ENCODE measurements at places on chromosomes 12 and 14.

DNA sequence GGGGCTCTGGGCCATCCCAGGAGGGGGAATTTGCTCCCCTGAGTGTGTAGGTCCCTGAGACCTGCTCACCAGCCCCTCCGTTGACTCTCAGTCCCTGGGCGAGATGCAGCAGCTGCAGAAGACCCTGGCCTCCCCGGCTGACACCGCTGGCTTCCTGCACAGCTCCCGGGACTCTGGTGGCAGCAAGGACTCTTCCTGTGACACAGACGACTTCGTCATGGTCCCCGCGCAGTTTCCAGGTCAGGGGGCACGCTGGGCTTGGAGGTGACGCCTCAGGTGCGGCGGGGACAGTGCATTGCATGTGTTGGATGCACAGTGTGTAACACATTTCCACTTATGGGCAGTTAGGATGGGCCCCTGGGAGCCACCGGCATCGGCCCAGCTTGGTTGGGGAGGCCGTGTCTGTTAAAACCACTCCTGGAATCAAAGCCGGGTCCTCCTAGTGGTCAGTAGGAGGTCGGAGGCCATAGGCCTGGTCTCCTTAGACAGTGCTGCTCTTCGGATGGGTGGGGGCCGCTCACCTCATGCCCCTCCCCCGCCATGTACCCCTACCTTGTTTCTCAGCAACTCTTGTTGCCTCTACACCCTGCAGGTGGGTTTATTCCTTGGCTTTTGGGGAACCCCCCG, 17.1 kb upstream of the PUS1 start:
- no peak for DNase-seq

GRCh38 chr12:131861261-131862083, 33.0 kb upstream of the ULK1 start:
- DNase-seq, result no peak

- no peak for DNase-seq
Observed at GRCh38 chr12:2944401-2945047, 14.7 kb upstream of the TEAD4 start.

DNA sequence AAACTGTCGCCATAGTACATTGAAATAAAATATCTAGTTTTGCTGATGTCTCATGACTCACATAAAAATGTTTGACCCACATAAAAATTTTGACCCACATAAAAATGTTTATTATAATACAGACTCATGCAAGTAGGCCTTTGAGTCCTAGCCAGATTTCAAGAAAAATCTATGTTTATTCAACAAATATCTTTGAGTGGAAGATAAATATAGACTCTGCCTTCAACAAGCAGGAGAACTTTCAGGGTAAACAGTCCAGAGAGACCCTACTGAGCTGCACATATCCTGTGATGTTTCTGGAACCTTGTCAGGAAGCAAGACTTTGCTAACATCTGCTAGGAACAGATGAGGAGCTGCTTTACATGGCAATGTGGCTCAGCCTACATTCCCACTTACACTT, 283.1 kb downstream of the MDGA2 start:
- peak; percentile 66 for DNase-seq

DNA sequence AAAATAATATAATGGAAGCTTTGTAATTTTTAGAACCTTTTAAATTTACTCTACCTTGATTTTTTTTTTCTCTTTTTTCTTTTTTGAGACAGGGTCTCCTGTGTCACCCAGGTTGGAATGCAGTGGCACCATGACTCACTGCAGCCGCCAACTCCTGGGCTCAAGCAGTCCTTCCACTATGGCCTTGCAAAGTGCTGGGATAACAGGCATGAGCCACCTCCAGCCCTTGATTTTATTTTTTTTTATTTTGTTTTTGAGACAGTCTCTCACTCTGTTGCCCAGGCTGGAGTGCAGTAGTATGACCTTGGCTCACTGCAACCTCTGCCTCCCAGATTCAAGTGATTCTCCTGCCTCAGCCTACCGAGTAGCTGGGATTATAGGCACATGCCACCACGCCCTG, 65.3 kb upstream of the TRAF3 start:
- no peak for DNase-seq

DNA sequence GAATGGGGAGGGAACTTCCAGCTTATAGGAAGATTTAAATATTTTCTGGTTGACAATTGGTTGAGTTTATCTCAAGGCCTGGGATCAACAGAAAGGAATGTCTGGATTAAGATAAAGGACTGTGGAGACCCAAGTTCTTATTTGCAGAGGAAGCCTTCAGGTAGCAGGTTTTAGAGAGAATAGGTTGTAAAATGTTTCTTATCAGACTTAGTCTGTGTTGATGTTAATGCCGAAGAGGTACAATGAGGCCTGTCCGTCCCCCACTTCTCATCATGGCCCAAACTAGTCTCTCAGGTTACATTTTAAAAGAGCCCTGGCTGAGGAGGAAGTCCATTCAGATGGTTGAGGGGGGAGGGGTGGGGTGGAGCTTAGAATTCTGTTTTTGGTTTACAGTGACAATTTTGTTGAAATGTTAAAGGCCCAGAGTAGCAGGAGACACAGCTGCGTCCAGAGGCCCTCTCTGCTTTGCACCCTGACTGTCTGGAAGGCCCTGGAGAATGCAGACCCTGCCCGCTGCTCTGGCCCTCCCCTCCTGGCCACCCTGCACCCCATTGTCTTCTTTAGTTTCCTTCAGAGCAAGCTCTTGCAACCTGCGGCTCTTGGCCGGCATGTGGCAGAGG, 672.5 kb upstream of the TMEM132C start:
- DNase-seq, result no peak

- no peak for DNase-seq
Observed at GRCh38 chr12:58931518-58931917, 11.2 kb upstream of the LRIG3 start.

DNA sequence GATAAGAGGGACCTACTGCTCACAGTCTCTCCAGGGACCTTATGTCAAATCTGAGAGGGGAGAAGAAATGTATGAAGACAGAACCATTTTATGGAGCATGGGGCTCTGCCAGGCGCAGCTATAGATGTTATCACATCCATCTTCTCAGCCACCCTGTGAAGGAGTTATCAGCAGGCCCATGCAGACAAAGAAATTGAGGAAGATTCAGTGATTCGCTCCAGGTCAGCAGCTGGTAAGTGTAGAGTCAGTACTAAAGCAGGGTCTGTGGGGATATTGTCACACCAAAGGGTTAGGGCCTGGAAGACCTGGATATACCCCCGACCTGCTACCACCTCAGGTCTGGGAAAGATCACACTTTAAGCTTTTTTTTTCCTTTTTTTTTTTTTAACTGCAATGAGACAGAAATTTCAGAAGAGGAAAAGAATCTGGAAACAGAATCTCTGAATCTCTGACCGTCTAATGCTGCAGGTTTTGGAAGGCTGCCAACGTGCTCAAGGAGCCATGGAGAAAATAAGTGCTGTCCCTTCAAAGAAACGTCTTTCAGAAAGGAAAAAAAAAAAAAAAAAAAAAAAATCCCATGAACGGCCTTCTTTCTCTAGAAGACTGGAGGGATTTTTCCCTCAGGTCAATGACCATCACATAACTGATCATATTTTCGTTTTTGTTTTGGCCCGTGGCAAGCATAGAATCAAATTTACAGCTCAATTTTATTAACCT, 73.3 kb upstream of the PLEKHG7 start:
- DNase-seq, result no peak

GRCh38 chr12:123150744-123151456, at the start of gene PITPNM2:
PITPNM2 (minus strand) TSS chr12:123151090; CDS start chr12:123034590, 116,500 bp downstream.
- DNase-seq, result no peak

DNA sequence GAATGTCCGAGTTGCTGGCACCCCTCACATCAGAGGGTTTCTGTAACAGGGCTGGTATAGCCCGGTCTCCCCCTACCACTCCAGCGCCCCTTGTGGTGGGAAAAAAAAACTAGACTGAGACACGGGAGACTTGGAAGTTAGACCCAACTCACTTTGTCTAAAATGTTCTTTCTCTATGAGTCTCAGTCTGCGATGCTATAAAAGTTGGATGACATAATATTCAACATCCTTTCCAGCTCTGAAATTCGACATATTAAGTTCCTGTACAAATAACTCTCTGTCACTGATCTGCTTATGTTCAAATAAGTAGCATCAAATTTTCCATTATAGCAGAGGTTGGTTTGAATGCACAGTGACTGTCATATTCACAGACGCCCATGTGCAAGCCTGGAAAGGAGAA, 25.7 kb upstream of the TC2N start:
- DNase-seq, result no peak

- no peak for DNase-seq
Observed at GRCh38 chr14:100891501-100892445, 11.7 kb downstream of the RTL1 start.

DNA sequence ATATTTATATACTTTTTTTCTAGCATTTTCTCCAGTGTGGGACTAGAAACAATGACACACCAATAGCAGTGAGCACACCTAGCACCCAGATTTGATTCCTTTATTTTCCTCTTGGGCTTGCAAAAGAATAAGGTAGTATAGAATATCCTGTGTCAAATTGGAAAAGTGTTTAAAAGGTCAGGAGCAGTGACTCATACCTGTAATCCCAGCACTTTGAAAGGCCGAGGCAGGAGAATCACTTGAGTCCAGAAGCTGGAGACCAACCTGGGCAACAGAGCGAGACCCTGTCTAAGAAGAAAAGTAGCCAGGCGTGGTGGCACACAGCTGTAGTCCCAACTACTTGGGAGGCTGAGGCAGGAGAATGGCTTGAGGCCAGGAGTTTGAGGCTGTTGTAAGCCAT, 53.8 kb upstream of the SGPP1 start:
- DNase-seq, result no peak

DNA sequence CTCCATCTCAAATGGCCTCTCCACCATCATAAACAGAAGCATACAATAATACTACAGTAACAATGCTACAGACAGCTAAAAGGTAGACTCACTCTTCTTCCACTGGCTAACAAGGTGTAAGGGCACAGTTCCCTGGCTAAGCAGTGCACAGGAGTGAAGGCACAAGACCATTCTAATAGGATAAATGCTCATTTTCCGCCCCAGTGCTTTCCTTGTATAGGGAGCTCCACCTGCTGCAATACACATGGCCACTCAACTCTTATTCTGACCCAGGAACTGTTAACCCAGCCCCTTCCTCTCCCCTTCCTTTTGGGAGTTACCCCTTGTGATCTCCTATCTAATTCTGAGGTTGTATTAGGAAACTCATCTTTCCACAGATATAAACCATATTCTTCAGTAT, 124.6 kb downstream of the KCNK10 start:
- no peak for DNase-seq

DNA sequence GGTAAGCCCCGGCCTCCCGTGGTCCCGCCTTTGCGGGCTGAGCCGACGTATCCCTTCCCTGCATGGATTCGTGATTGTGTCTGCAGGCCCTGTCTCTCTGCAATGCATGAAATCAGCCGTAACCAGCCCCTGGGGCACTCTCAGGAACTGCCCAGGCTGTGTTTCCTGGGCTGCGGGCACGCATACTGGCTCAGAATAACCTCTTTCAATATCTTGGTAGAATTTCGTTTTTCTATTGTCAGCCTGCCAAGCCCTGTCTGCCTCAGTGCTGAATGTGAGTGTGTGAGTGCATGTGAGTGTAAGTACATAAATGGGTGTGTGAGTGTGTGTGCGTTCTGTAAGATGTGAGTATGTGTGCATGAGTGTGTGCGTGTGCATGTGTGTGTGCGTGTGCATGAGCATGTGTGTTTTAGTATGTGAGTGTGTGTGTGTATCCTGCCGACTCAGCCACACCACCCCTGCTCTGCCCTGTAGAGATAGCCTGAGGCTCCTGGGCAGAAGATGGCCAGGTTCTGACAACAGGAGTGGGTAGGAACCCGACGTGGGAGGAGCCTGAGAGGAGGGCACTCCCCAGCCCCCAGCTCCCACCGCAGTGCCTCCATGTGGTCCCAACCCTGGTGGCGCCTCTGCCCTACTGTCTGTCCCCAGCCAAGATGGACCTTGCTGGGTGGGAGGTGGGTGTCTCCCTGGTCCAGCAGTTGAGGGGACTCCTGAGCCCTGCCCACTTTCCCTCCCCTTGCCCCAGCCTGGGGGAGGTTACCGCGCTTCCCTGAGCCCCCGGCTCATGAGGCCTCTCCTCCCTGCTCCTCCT, 268.8 kb downstream of the ADGRD1 start:
- DNase-seq, result no peak

DNA sequence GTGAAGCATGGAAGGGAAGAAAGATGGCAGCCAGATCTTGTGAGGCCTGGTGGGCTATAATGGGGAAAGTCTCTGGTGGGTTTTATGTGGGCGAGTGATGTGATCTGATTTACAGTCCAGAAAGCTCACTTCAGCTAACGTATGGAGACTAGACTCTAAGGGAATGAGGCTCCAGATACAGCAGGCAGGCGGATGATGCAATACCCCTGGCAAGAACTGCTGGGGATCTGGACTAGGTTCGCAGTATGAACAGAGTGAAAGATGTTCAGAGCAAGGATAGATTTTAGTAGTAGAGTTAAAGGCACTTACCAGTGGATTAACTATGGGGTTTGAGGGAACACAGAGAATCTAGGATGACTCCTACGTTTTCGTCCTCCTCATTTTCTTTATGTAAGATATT, 253.1 kb downstream of the ANO2 start:
- DNase-seq, result no peak

DNA sequence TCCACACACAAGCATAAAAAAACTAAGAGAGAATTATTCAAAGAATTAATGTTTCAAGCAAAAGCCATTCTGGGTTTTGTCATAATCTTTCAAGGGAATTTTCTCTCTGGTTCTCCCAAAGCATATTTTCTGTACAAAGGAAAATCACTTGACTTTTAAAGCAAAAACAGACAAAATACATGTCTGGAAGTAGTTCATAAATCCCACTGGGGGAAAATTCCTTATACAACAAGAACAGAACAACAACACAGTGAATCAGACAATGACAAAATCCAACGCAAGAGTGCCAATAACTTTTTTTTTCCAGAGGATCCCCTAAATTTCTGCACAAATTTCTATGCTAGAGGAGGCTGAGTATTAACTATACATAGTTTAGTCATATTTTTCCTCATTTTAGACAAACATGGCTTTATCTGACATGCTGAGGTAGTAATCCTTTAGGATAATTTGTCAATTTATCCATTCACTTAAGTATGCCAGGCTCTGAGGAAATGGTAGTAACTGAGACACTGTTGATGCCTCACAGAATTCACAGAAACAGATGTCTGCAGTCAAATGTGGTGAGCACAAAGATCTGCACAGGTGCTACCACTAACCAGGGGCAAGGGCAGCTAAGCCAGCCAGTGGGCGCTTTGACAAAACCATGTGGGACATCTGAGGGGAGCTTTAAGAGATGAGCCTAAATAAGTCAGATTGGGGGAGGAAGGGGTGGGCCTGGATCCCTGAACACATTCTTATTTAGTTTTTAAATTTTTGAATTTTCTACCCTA, 38.0 kb downstream of the GRIP1 start:
- no peak for DNase-seq

DNA sequence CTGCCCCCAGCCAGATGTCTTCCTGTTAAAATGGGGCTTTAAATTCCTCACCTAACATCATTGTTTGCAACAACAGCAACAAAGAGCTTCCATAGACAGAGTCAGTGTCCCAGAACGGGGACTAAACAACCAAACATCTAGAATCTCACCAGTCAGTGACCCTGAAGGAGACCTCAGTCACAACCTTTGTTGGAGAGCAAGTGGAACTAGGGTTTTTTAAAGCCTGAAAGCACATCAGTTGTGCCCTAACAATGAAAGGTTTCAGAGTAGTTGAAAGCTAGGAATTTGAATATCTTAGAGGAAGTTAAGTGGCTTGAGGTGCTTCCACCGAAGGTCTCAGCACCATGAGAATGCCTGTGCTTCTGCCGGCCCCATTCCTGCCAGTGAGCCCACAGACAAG, 5.0 kb upstream of the ALDH2 start:
- no peak for DNase-seq
